HCEC 1CT (cell line): ENCODE measurements at places on chromosomes 1 and 21.
A peak's percentile ranks its signal among the peaks of the same experiment; 100 is the strongest.

- DNase-seq, result peak; percentile 78
Measured at GRCh38 chr1:85554630-85555327, 25.8 kb upstream of the CCN1 start.

GRCh38 chr21:46187814-46188213, 3.6 kb upstream of the SPATC1L start:
- no peak for DNase-seq

DNA sequence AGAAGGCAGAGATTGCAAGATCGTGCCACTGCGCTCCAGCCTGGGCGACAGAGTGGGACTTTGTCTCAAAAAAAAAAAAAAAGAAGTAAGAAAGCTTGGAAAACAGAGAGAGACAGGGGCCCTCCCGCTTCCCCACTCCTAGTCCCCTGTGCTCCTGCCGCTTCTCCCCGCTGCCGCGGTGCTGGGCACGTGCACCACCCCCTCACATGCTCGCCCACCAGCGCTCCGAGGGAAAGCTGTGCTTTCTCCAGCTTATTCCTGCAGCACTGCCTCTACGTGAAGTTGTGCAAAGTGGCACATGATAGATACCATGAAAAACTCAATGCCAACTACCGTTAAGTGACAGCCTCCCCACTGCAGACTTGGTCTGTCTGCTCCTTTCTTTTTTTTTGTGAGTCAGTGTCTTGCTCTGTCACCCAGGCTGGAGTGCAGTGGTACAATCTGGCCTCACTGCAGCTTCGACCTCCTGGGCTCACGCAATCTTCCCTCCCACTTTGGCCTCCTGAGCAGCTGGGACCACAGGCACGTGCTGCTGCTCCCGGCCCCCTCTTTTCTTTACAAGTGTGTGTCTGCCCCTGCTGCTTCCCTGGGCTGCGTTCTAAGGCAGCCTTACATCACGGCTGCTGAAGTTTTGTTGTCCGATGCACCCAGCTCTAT, 15.4 kb downstream of the SLX9 start:
- no peak for DNase-seq

DNA sequence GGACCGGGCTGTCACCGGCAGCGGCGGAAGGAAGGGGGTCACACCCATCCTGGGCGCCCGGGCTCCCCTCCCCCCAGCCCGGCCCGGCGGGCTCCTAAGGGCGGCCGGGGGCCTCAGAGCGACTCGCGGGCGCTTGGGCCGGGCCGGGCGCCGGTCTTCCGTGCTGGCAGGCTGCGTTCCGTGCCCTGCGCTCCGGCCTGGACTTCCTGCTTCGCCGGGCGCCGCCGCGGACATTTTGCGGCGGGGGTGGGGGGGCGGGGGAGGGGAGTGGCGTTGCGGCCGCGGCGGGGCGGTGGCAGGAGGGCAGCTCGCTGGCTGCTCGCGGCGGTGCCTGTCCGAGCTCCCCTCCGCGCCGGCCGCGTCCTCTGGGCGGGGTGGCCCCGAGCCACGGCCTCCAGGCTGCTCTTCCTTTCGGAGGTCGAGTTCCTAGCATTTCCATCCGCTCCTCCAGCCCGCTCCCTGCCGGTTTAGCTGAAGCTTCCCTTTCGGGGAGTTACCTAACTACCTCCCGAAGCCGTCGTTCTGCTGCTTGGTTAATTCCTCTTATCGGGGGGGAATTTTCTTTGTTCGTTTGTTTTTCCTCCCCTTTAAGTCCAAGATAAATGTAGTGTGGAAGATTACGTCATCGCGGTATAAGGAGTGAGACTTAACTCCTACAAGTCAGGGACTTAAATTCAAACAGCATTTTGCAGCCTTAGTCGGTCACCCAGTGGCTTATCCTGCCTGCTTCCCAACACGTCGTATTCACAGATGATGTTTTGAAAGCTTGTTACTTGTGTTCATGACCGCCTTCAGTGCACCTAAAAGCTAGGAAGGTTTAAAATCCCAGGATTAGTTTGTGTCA, 730 bp downstream of the CDC42 start:
- peak; percentile 56 for DNase-seq

- no peak for DNase-seq
Measured at GRCh38 chr21:38386967-38387366, 111.3 kb downstream of the ERG start.

GRCh38 chr1:25520446-25521061, 22.9 kb upstream of the LDLRAP1 start:
- peak; percentile 59 for DNase-seq

- DNase-seq, result no peak
Measured at GRCh38 chr1:202311875-202312635, 29.7 kb downstream of the UBE2T start.

DNA sequence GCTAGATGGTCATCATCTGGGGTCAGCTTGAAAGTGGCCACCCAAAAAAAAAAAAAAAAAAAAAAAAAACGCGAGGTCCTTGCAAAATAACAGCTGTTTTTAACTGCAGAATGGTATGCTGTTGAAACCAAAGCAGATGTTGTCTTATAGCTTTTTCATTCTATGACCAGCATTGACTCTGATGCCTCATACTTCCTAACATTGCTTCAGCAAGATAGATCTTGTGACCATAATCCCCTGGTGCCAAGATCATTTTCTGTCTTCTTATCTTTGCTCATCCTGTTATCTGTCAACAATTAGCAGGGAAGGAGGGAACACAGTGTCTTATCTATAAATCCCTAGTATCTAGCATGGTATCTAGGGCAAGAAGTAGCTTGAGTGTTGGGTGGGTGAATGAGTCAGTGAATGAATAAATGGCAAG, 181.5 kb downstream of the PLPP3 start:
- DNase-seq, result peak; percentile 41

GRCh38 chr1:7554385-7555235, 216.5 kb upstream of the VAMP3 start:
- DNase-seq, result no peak

DNA sequence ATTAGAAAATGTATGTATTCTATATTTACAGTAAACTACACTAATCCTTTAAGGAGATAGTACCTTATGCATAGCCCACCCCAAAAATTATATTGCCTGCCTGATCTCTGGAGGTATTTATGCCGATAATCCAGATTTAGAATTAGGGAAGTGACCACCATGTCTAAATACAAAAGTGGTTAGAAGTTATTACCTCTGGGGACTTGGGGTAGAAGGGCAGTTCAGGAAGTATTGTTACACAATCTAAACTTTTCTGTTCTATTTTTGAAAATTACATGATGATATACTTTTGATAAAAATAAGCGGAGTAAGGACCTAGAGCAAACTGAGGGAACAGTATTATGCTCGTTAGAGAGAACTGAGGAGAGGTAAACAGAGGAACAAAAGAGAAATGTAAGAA, 90.5 kb upstream of the ZP4 start:
- DNase-seq, result no peak

DNA sequence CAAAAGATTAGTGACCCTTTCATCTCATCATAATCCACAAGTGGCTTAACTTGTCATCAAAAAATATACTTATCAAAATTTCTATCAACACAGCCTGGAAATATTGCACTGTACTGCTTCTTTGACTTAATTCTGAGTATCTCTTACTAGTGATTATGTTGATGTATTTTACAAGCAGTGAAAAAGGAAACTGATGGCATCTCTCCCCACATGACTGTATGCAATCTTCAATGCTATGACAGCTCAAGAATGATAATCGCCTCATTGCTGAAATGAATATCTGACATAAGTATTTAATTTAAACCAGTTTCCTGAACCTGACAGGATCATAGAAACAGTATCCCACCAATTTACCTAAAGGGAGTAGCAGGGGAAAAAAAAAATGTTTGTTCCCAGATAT, 79.5 kb downstream of the DPYD start:
- DNase-seq, result no peak

DNA sequence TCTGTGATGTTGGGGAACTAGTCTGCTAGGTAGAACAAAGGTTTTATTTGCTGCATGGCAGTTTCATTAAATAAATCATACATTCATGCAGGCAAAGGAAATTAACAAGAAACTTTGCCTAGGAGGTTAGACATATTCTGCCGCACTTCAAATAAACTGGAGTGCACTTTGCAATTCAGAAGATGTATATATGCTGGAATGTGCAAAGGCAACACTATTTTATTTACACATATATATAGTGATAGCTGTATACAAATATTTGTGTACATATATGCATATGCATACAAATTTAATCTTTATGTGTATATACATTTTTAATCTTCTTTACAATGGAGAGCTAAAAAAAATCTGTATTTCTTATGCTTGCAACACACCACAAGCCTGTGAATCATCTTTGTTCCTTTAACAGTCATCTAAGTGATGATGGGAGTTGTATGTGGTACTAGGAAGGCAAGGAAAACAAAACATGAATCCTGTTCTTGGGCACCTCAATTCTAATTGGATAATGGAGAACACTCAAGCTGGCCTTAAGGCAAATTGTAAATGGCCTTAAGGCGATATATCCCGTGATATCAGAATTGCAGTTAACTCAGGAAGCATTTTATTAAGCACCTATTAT, 605.8 kb upstream of the CAMK1G start:
- DNase-seq, result no peak

DNA sequence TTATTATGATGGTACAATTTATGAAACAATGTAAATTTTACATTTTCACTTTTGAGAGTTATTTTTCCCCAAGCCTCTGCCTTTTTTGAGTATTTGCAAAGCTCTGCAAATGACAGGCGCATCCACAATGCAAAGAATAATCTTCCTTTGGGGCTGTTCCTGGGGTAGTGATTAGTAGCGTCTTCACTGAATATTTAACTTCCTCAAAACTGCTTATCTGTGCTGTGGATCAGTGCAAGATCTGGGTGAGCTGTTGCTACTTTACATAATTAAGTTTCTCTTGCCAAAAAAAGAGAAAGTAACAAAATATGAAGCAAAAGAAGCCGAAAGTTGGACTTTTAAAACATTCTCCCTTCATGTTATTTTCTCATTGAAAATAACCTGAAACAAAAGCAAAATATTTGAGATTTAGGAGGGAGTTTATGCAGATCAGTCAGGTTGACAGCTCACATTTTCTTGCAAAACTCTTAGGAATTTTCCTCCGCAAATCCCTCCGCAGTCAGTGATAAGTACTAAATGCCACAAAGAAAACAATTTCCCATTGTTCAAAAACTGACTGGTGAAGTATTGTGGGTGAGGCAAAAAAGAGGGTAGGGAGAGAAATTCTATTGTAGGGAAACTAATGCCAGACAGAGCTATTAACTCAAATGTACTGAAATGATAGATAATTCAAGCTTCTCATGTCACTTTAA, 276.4 kb upstream of the B3GALT2 start:
- DNase-seq, result no peak

- no peak for DNase-seq
Measured at GRCh38 chr1:60898413-60898812, 183.9 kb upstream of the NFIA start.

DNA sequence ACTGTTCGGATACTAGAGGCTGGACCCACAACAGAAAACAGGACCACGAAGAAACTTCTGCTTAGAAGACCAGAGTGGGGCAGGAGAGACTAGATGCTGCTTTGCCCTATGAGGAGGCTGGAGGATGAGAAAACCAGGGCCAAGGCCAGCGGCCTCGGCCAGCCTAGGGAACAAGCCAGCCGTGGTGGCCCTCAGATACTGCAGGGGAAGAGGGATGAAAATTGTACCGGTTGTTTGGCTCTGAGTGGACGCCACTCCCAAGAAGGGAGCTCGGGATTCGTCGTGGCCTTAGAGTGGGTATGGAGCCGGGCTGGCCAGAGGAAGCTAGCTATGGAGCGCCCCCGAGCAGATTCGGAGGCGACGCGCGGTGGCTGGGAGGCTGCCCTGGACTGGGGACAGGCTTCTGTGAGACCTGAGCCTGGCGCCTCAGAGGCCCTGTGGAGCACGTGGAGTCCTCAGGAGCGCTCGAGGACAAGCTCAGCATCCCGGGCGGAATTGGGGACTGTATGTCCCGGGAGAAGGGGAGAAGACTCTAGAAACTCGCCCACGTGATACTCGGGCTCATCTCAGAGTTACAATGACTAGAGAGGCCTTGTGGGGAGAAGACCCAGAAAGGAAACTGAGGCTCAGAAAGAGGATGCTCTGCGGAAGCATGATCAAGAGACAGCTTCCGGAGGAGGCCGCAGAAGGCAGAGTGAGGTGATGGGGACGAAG, 2.8 kb downstream of the PRRX1 start:
- DNase-seq, result no peak

GRCh38 chr1:246703581-246703980, 20.6 kb upstream of the SCCPDH start:
- DNase-seq, result no peak

GRCh38 chr1:82485591-82486369, 685.0 kb downstream of the ADGRL2 start:
- no peak for DNase-seq

DNA sequence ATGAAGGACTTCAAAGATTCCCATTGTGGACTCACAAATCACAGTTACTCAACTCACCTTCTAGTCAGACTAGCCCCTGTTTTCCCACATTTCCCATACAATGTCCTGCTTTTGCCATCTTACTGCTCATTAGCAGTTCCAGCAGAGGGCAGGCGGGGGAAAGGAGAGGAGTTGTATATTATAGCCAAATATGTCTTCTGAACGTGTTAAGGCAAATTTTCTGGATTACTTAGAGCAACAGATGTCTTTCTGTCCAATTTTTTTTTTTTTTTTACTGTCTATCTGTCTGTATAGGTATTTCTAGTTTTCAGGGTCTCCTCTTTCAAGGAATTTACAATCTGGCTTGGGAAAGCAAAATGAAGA, 29.9 kb upstream of the DDAH1 start:
- DNase-seq, result peak; percentile 66

- DNase-seq, result no peak
Measured at GRCh38 chr21:22476726-22477646, 1478.8 kb downstream of the NCAM2 start.

GRCh38 chr21:20259031-20259867, 739.0 kb upstream of the NCAM2 start:
- no peak for DNase-seq

- no peak for DNase-seq
Measured at GRCh38 chr1:235640580-235640979, 9.0 kb downstream of the GNG4 start.

- DNase-seq, result no peak
Measured at GRCh38 chr1:233246965-233247364, 48.6 kb downstream of the PCNX2 start.

GRCh38 chr1:204363335-204364114, 3.8 kb upstream of the PLEKHA6 start:
- peak; percentile 51 for DNase-seq

- DNase-seq, result no peak
Measured at GRCh38 chr1:27316860-27317259, 5.1 kb upstream of the TMEM222 start.
